Upper lobe of left lung (tissue), 6 donors: ENCODE measurements at places on chromosomes 16 and 17. TPM values are rescaled to one million over a fixed set of nuclear protein-coding genes. Genes with fewer than 3 reads are reported as not detected.

The NF1 gene
- total RNA-seq, result 35.5 TPM

The FAM171A2 gene
- total RNA-seq, result 0.98 TPM

The HBA2 gene
- total RNA-seq, result 427 TPM

The TMIGD1 gene
- total RNA-seq, result not detected

The IRX6 gene
- total RNA-seq, result 10.3 TPM

The FBXO39 gene
- total RNA-seq, result not detected

DNA sequence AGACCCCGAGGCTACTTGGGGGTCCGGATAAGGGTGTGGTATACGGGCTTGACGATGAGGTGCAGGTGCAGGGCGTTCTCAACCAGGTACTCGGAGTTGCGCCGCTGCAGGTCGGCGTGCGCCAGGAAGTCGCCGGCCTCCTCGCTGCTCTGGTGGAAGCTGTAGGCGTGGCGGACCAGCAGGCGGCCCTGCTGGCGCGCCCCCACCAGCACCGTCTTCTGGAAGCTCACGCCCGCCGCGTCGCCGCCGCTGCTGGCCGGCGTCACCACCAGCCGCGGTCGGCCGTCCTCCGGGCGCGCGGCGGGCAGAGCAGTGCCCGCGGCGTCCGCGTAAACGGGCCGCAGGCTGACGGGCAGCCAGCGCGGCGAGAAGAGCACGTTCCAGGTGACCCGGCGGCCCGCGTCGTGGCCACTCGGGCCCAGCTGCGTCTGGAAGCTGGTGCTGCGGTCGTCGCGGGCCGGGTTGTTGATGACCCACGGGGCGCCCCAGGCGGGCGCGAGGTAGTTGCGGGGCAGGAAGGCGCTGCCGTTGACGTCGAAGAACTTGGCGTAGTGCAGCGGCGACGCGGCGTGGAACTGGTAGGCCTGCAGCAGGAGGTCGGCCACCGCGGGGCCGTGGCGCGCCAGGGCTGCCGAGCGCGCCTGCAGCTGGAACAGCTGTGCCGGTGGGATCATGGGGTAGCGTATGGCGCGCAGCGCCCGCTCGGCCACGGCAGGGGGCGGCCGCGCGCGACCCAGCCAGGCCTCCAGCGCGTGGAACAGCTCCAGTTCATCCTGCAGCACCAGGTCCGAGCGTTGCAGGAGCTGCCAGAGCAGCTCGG, 4.8 kb downstream of the BTBD17 start:
- no peak for DNase-seq

DNA sequence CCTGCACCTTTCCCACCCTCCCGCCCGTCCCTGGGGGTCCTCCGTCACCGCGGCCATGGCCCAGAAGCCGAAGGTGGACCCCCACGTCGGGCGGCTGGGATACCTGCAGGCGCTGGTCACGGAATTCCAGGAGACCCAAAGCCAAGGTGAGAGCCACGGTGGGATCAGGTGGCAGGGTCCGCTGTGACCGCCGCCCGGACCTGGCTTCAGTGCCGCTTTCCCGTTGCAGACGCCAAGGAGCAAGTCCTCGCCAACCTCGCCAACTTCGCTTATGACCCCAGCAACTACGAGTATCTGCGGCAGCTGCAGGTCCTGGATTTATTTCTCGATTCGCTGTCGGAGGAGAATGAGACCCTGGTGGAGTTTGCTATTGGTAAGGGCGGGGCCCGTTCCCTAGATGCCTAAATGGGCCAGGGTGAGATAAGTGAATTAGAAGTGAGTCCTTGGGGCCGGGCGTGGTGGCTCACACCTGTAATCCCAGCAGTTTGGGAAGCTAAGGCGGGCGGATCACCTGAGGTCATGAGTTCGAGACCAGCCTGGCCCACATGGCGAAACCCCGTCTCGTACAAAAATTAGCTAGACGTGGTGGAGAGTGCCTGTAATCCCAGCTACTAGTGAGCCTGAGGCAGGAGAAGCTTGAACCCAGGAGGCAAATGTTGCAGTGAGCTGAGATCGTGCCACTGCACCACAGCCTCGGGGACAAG, 617 bp downstream of the ARMC7 start:
- DNase-seq, result peak; percentile 50

- no peak for DNase-seq
Measured at GRCh38 chr17:20823905-20824304, 218.9 kb downstream of the USP22 start.

DNA sequence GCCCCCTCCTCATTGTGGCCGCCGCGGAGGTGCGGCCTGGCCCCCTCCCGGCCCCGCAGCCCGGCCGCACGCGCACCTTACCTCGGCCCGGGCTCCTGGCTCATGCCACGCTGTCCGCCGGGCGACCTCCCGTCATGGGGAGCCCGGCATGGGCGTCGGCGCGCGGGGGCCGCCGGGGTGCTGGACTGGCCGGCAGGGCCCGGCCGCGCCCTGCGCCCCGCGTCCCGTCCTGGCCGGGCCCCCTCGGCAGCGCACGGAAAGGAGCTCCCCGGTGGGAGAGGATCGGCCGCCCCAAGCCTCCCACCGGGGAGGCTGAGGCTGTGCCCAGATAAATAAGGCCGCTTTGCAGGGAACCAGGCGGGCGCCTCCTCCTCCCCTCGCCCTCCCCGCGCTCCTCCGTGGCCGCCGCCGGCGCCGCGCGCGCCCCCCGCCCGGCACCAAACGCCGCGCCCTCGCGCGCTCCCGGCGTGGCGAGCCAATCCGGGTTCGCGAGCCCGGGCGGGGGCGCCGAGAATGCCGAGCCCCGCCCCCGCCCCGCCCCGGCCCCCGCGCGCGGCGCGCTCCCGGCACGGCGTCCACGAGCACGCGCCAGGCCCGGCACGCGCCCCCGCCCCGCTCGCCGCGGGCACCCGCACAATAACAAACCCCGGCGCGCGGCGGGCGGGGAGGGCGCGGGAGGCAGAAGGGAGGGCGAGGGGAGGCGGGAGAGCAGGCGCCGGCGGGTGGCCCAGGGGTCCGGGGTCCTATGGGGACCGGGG, at the start of gene FBXL16:
Gene FBXL16 (minus strand): TSS at position 371 of the 758 bp plus-strand sequence. CDS start 8,396 bp downstream, outside the sequence.
- DNase-seq, result no peak

- DNase-seq, result no peak
Measured at GRCh38 chr16:16017812-16018211, 68.4 kb downstream of the ABCC1 start.
